Effector memory CD4-positive, alpha-beta T cell (primary cell): ENCODE measurements at places on chromosomes 7 and 10.

DNA sequence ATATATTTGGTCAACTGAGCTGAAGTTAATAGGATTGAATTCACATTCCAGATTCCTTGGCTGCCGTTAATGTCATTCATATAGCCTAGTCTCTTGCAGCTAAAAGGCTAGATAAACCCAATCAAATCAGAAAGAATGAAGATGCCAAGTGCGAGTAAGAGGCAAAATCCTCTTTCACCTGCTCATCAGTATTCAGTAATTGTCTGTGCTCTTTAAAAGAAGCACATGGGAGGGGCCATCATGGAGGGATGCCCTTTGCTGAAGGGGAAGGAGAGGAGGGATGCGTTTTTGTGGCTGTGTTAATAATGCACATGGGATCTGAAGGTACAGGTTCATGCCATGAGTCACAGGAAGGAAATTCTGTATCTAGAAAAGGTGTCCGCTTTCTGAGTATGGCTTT is 232.2 kb downstream of the TMEM178B start:
- no peak for DNase-seq

DNA sequence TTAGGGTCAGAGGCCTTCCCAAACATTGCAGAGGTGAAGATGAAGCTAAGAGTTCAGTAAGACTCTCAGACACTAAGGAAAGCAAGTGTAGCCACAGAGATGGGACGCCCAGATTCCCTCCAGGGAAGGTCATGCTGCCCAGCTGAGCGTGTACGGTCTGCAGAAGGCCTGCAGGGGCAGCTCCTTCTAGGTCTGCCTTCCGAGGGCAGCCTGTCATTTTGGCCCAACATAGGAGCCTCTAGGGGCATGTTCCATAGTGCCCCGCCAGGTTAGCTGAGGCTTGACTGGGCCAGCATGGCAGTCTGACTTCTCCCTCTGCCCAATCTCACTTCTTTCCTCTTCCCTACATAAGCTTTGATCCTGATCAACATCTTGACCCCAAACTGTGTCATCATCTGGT is 130.7 kb downstream of the PIP4K2A start:
- DNase-seq: no peak

GRCh38 chr10:112376396-112376790 is 2.5 kb downstream of the ACSL5 start:
- DNase-seq: no peak

DNA sequence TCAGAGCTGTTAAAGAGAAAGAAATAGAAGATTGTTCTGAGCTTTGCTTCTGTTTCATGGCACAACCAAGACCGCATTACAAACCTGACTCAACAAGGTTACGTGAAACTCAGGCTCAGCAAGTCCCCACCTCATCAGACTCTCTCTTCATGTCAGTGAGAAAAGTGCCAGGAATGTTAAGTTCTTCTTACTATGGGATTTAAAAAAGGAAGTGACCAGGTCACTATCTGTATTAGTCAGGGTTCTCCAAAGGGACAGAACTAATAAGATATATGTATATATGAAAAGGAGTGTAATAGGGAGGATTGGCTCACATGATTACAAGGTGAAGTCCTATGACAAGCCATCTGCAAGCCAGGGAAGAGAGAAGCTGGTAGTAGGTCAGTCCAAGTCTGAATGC is 25.4 kb upstream of the PAPSS2 start:
- DNase-seq: no peak
